ENCODE measurements at places on chromosomes 3 and 15.

- no peak for DNase-seq
Measured at GRCh38 chr3:140031170-140031569, 96.2 kb downstream of the CLSTN2 start.

- DNase-seq, result no peak
Measured at GRCh38 chr3:39205919-39206516, 13.6 kb upstream of the XIRP1 start.

- no peak for DNase-seq
Measured at GRCh38 chr15:93862791-93863190, 368.6 kb upstream of the MCTP2 start.

- DNase-seq, result no peak
Measured at GRCh38 chr3:157755233-157755632, 252.0 kb upstream of the VEPH1 start.

- no peak for DNase-seq
Measured at GRCh38 chr15:28955993-28956421, 70.2 kb downstream of the APBA2 start.

DNA sequence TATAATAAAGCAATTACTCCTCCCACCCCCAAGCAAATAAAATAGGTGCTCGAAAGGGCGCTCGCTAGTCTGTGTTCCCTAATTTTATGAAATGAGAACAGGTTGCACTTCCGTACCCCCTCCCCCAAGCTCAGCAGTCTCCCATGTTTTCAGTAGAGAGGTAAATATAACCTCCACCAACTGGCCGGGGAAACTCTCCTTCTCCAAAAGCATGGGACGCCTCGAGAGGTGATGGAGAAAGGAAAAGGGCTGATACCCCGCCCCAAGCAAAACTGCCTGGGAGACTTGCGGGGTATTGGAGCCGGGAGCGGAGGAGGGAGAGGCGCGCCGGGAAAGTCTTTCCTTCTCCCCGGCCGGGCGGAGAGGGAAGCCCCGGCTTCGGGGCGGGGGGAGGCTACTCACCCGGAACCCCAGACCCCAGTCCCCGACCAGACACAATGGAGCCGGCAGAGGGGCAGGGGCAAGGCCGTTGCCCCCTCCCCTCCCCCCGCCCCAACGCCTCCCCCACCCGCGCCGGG lies 605 bp downstream of the DCUN1D1 start:
- DNase-seq, result peak; percentile 31

DNA sequence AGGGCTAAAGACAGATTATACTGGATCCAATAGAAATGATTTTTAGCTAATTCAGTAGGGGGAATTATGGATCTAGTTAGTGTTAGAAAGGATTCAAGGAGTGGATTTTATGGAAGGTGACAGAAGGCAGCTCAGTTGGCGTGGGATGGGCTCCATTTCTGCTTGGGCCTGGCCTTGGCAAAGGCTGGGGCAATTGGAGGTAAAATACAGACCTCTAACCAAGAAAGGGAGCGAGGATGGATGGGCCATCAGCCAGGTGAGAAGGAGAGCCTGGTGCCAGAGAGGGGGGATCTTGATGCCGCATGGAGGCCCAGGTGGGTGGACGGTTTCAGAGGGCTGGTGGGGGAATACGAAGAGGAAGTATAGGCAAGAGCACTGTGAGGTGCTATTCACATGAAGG lies 40.7 kb upstream of the TRA2B start:
- DNase-seq, result no peak

DNA sequence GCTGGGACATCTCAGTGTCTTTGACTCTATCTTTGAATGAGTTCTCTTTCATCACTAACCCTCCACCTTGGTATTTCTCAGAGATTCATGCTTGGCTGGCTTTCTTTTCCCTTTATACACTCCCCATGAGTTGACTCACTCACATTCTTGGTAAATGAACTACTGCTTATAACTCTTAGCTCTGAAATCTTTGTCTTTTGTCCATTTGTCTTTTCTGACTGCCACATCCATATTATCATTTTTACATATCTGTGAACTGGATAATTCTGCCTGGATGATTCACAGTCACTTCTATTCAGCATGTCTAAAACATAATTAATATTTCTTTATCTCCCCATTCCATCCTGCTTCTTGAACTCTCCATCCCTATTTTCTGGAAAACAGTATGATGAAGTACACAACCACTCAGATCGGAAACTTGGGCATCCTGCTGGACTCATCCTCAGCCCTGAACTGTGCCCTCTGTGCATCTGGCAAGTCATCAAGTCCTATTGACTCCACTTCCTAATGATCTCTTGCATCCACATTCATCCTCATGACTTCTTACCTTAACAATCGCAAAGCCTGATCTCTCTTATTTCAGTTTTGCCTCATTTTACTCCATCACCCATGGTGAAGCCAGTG lies 66.9 kb downstream of the KCNAB1 start:
- no peak for DNase-seq

GRCh38 chr15:33292717-33293307 lies 18.0 kb upstream of the RYR3 start:
- peak; percentile 69 for DNase-seq

- no peak for DNase-seq
Measured at GRCh38 chr15:100152463-100152862, 189.3 kb downstream of the ADAMTS17 start.

DNA sequence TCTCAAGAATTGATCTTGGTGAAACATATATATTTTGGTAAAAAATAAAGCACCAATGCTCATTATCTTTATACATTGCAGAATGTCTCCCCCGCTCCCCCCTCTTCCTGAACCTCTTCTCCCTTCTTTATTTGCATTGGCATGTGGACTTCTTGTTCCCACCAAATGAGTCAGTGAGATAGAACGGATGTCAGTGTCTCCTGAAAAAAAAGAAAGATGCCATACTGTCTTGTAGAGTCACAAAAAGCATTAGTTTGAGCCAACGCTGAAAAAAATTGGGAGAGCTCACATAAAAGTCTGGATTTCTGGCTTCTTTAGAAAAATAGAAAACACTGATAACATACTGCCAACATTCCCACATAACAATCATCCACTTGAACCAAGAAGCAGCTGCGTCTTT lies 32.0 kb upstream of the STXBP5L start:
- no peak for DNase-seq

DNA sequence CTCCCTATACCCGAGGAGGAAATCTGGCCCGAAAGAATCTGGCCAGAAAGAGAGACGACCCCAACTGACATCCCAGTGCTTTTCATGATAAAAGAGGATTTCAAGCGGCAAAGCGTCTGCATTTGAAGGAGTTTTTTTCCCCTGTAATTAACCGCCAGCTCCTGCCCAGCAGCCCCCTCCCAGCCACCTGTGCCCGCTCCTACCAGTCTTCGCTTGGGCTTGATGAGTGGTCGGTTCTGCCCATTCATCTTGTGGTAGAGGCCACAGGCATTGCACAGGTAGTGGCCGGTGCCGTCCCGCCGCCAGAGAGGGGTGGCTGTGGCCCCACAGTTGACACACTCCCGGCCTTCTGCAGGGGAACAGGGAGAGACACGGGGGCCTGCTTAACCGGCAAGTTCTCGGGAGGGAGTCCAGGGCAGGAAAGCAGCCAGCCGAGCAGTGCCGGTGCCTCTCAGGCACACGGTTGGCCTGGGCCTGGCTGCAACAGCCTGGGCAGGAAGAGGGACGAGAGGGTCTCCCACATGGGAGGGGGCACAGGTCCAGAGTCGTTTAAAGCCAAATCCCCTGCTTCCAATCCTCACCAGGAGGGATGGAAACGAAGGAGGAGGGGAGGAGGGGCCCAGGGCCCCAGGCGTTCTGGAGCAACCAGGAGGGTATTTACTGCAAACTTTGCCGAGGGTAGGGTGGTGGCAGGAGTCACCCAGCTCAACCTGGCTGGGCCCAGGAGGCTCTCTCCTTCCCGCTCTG lies 9.2 kb downstream of the GATA2 start:
- DNase-seq, result no peak
